ENCODE measurements at places on chromosomes 11 and 22.

DNA sequence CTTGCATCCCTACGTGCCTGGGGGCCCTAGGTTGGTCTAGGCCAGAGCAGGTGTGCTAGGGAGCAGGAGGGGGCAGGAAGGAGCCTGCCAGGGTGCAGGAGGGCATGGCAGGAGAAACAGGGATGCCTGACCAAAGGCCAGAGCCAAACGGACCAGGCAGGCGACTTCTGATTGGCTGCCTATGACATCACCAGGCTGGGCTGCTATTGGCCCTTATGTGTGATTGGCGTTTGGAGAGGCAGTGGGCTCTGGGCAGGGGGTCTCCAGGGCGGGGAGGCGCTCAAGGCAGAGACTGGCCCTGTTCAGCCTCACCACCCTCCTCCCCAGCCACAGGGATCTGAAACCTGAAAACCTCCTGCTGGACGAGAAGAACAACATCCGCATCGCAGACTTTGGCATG, 44.4 kb downstream of the MOB2 start:
- no peak for DNase-seq

GRCh38 chr22:36673821-36674220, 29.7 kb downstream of the CACNG2 start:
- no peak for DNase-seq

DNA sequence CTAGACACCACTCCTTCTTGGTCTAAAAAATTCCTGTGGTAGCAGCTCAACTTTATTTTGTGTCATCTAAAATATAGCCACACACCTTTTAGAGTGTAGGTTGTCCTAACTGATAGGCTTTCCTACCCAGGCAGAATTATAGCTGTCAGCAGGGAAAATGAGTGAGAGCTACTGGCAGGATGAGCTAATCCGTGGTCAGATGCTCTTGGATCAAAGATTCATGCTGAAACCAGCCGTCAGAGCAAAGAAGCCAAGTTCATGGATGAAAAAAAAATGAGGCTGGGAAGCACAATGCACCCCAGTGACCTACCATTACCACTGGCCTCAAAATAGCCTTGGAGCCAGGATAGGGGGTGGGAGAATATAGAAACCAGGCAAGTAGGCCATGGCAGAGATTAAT, 113.1 kb upstream of the BLID start:
- no peak for DNase-seq

- DNase-seq, result no peak
Measured at GRCh38 chr22:43931771-43932170, 8.2 kb downstream of the PNPLA3 start.

DNA sequence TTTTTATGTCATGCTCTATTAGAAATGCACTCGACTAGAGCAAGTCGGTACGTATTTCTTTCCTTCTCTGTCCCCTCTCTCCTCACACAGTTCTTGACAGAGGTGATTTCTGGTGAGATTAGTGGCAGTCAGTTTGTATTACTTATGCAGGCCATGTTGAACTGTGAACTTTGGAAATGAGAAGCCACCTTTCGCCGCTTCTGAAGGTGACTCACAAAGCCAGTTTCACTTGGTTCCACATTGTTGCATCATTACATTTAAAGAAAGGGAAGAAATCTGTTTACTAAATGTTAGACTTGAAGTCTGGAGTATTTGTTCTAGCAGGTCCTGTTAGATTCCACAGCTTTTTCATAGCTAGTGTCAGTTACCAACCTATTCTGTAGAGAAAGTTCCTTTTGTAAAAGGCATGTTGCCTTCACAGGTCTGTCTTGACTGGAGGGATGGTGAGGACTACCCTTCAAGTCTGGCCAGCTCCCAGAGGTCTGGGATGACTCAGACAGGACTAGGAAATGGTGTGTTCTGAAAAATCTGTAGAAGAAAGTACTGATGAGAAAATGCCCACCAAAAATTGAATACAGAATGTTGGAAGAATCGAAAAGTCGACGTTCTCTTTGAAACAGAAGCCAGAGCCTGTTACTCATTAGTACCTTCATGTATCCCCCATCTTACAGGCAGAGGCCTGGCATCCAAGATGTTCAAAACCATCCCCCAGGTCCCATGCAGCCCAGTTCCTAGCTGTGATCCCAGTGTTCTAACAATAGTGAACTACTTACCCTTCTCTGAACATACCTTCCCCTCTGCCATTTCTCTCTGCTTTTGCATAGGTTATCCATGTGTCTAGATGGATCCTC, 181.4 kb downstream of the DBX1 start:
- no peak for DNase-seq

- DNase-seq, result no peak
Measured at GRCh38 chr11:132988411-132988810, 543.9 kb downstream of the OPCML start.

- DNase-seq, result no peak
Measured at GRCh38 chr11:121369366-121369765, 76.8 kb downstream of the SC5D start.

- no peak for DNase-seq
Measured at GRCh38 chr11:132158696-132159095, 788.3 kb downstream of the NTM start.

DNA sequence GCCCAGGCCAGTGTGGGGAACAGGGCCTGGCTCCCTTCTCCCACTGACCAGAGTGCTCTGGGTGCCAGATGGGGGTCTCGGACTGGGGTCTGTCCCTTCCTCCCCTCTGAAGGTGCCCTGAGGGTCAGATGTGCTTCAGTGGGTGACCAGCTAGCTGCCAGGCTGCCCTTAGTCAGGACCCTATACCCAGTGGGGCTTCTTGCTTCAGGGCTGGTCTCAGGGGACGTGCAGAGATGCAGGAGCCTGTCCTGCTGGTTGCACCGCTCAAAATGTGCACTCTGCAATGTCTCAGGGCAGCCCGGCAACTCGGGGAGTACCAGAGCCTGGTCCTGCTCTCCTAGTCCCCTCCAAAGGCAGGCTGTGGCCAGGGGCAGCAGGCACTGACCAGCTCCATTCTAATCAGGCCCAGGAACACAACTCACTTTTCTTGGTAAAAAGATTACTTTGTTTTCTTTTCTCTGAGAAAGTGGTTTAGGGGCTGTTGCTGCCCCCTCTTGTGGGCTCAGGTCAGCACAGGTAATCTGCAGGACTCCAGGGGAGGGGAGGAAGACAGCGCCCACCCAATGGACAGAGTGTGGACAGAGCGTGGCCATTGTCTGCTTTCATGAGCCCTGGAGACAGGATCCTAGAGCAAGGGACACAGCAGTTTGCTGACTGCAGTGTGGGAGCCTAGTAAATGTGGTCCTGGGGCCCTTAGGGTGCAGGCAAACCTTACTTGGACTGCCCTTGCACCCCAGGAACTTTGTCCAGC, 80.9 kb downstream of the MED15 start:
- no peak for DNase-seq

GRCh38 chr11:112226831-112227401, 688 bp downstream of the PTS start:
- DNase-seq, result no peak

DNA sequence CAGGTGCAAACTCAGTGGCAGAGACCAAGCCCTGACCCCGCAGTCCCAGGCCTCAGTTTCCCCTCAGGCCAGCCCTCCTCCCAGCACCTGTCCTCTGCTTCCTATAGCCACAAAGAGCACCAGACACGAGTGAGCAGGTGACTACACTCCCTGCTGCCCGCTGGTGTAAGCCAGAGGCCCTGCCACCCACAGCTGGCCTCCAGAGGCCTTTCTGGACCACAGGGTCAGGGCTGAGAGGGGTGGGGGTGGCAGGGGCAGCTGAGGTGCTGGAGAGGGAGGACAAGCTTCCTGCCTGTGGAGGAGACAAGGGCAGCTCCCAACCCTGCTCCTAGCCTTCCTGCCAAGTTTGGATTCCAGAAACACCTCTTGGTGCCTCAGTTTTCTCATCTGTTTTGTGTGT, 31.3 kb upstream of the WNT7B start:
- DNase-seq, result no peak

GRCh38 chr11:96116376-96116775, 192.5 kb upstream of the MTMR2 start:
- DNase-seq, result no peak

- DNase-seq, result no peak
Measured at GRCh38 chr11:101584655-101585054, 848 bp upstream of the TRPC6 start.

- no peak for DNase-seq
Measured at GRCh38 chr11:45405916-45406670, 120.0 kb upstream of the SYT13 start.

GRCh38 chr11:66326261-66327111, 9.6 kb upstream of the CD248 start:
- DNase-seq, result no peak

DNA sequence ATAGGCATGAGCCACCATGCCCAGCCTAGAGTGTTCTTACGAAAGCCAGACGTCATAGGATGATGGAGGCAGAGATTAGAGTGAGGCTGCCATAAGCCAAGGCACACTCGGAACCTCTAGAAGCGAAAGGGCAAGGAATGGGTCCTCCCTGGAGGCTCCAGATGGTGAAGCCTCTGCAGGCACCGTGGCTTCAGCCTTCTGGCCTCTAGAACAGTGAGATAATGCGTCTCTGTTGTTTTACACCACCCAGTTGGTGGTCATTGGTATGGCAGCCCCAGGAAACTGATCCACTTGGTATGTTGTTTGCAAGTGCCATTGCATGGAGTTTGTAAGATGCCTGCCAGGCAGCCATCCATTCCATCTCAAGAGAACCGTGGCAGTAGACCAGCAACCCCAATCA, 791.0 kb downstream of the TBC1D22A start:
- DNase-seq, result no peak

- no peak for DNase-seq
Measured at GRCh38 chr11:82718307-82718706, 15.4 kb downstream of the FAM181B start.

GRCh38 chr11:103845331-103845730, 191.1 kb upstream of the DDI1 start:
- DNase-seq, result no peak

GRCh38 chr11:32034149-32034548, 56.7 kb upstream of the RCN1 start:
- DNase-seq, result no peak

GRCh38 chr11:35723493-35723892, 60.9 kb downstream of the TRIM44 start:
- DNase-seq, result no peak

GRCh38 chr22:47380692-47381091, 618.2 kb downstream of the TBC1D22A start:
- DNase-seq, result no peak

DNA sequence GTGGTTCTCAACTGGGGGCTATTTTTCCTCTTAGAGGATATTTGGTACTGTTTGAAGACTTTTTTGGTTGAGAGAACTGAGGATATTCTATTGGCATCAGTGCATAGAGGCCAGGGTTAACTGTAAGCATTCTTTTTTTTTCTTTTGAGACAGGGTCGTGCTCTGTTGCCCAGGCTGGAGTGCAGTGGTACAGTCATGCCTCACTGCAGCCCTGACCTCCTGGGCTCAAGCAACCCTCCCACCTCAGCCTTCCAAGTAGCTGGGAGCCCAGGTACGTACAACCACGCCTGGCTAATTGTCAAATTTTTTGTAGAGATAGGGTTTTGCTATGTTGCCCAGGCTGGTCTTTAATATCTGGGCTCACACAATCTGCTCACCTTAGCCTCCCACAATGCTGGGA, 12.9 kb downstream of the MMP7 start:
- no peak for DNase-seq

DNA sequence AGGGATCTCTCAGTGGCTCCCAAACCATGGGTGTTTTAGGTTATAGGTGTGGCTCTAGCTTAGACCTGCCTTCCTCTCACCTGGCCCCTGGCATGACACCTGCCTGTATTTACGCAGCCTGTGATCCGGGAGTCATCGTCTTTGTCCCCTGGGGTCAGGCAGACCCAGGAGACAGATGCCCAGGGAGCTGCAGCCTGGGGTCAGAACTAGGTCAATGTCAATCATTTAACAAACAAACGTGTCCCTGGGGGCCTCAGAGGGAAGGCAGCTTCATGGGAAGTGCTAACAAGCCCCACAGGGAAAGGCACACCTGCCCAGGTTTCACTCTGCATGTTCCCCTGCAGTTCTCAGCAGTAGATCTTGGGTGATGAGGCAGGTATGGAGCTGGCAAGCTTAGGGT, 12.0 kb downstream of the BACE1-AS start:
- DNase-seq, result no peak

- no peak for DNase-seq
Measured at GRCh38 chr11:19395050-19395449, 154.3 kb upstream of the E2F8 start.

DNA sequence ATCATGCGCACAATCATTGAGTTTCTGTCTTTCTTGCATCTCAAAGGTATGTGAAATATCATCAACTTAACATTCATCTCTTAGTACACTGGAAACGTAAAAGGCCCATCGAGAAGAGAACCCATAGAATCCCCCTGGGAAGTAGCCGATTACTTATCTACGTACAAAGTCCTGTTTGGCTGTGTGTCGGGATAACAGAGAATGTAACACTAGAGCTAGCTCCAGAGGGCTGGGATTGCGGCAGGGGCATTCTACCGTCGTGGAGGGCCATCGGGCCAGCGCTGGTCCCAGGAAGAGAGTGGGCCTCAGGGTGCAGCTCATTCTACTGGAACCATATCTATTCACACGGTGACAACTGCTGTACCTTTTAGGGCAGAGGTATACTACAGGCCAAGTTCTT, 4.5 kb downstream of the GAL start:
- no peak for DNase-seq

GRCh38 chr22:41684194-41684593, 4.5 kb downstream of the SNU13 start:
- DNase-seq, result no peak

DNA sequence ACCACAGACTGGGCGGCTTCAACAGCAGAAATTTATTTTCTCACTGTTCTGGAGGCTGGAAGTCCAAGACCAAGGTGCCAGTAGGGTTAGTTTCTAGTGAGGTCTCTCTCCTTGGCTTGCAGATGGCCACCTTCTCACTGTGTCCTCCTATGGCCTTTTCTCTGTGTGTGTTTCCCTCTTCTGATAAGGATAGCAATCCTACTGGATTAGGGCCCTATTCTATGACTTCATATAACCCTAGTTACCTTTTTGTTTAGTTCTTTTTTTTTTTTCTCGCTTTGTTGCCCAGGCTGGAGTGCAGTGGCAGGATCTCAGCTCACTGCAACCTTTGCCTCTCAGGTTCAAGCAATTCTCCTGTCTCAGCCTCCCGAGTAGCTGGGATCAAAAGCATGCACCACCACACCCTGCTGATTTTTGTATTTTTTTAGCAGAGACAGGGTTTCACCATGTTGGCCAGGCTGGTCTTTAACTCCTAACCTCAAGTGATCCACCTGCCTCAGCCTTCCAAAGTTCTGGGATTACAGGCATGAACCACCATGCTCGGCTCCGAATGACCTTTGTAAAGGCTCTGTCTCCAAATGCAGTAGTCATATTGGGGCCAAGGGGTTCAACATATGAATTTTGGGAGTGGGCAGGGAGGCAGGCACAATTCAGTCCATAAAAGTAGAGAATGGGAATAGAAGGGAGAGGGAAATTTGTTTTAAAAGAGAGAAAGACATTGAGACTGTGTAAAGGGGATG, 25.5 kb upstream of the NNMT start:
- DNase-seq, result no peak

GRCh38 chr11:9037963-9038362, 34.2 kb upstream of the NRIP3 start:
- no peak for DNase-seq

GRCh38 chr11:14119357-14119756, 156.8 kb downstream of the SPON1 start:
- DNase-seq, result no peak

GRCh38 chr11:57513452-57513795, 2.1 kb downstream of the SLC43A1 start:
- DNase-seq, result no peak
